ENCODE measurements at places on chromosomes 4 and X. TPM values are rescaled to one million over a fixed set of nuclear protein-coding genes. Genes with fewer than 3 reads are reported as not detected.

- DNase-seq = no peak
These were observed 416.3 kb downstream of the PCDH10 start for GRCh38 chr4:133565379-133565778.

The TSPAN7 gene
- total RNA-seq = 0.21 TPM

- no peak for DNase-seq
These were observed 548.1 kb downstream of the PPP4R3C start for GRCh38 chrX:26915064-26915463.

- no peak for DNase-seq
These were observed 390.8 kb downstream of the HNRNPD start for GRCh38 chr4:81982846-81983540.

The AWAT2 gene
- not detected for total RNA-seq

GRCh38 chr4:144740316-144740715 lies 94.4 kb downstream of the HHIP start:
- no peak for DNase-seq

- no peak for DNase-seq
These were observed 65.1 kb downstream of the LRBA start for GRCh38 chr4:150949943-150950342.

All from activated CD4-positive, alpha-beta T cell treated with anti-CD3 and anti-CD28 coated beads, Interleukin-2, amount 10 ng/mL, durations not matched to agents 7 days and 5 days (primary cell).